Renal cortex interstitium (tissue), 15 donors: ENCODE measurements at places on chromosomes 1 and 21.
A peak's percentile ranks its signal among the peaks of the same experiment; 100 is the strongest.

DNA sequence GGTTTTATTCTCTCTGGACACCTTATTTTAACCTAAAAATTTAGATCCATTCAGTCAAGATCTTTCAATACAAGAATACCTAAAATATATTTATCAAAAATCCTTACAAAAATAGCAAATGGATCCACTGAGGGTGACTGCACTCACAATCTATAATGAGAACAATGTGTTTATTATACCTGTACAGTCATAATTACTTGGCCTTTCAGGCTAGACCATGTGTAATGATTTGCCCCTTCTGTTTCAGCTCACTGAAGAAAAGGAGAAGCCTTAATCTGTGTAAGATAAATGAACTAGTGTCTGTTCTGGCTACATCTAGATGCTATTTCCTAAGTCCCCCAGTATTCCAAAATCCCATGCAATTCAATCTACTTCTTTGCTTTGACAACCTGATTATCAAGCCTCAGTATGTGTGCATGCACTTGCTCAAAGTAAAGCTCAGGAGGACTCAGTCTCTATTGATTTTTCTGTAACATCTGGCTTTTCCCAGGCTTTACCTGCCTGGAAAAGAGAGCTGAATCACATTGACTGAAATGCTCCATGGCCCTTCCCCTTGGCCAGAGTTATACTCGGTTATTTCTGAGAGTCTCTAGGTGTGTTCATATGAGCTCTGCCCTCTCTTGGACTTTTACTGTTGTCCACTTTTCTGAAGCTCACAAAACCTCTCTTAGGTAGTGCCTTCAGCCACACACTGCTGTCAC lies 27.6 kb downstream of the CRP start:
- DNase-seq: no peak

DNA sequence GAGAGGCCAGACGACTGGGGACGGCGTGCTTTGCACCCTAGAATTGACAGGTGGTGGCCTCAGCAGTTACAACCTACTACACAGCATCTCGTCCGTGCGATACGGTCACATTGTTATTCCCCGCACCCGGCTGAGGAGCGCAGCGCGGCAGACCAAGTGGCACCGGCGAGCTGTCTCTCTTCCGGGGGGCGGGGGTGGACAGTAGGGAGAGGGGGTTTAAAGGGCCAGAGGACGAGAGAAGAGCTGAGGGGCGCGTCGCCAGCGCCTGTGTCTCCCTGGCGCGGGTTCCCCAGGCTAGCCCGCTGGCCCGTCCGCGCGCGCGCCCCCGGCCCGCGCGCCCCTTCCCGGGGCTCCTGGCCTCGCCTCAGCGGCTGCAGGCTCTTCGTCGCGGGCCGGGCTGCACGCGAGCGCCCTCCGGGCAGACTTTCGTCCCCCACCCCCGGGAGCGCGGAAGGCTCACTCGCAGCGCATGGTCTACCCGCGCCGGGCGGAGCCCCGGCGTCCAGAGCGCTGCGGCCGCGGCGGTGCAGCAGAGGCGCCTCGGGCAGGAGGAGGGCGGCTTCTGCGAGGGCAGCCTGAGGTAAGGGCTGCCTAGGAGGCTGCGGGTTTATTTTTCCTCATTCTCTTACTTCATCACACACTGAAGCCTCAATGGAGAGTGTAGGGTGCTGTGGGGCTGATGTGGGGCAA lies at the start of gene PDE4B:
Gene PDE4B, plus strand, starts transcription at position 227 of the 690 bp plus-strand sequence.
- no peak for DNase-seq

GRCh38 chr1:222653178-222653827 lies 35.4 kb downstream of the MIA3 start:
- DNase-seq: no peak

- DNase-seq: no peak
Observed at GRCh38 chr1:231527586-231528171, 790 bp upstream of the TSNAX start.

- DNase-seq: no peak
Observed at GRCh38 chr1:206049919-206050600, 2.9 kb upstream of the RHEX start.

DNA sequence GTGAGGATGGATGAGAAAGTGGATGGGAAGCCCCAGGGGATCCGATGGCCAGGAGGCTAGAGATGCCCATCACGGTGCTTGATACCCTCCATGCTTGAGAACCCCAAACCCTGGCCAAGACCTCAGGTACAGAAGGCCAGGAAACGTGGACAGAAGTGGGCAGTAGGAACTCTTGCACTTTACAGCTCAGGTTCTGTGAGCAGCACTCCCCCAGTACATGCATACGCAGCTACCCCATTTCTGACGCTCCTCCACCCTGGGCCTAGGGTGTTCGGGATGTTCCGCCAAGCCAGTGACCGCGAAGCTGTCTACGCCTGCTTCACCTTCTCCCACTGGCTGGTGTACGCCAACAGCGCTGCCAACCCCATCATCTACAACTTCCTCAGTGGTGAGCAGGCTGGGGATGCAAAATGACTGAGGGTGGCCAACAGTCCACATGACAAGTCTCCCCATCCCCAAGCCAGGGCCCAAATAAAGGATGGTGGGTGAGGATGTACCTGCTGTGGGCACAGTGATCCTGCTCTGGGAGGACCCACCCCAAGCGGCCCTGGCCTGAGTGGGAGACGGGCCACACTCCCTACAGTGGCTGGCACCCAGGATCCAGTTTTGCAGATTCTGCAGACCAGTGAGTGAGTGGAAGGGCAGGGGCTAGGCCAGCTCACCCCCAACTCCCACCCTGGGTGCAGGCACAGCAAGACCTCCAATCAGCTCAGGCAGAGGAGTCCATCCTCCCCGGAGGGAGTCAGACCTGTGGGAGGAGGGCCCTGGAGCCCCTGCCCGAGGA lies 7.4 kb downstream of the HCRTR1 start:
- no peak for DNase-seq

- no peak for DNase-seq
Observed at GRCh38 chr1:96515430-96515829, 206.2 kb upstream of the PTBP2 start.

GRCh38 chr1:171801487-171801891 lies 20.0 kb downstream of the METTL13 start:
- peak; percentile 22 for DNase-seq

DNA sequence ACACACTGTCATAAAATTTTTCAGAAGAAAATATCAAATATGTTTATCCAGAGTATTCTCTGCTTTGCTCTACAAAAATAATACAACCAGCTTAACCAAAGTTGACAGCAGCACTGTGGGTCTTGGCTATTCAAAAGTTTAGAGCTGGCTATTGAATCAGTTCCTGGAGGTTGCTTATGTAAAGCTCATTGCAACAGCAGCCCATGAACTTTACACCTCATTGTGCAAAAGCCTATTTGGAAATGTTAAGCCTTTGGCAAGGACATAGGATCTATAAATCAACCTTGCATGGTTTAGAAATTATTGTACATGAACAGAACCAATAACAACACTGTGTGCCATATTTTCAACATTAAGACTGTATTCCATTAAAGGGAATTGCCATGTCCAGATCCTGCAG lies 714.9 kb downstream of the ADGRL2 start:
- DNase-seq: no peak

DNA sequence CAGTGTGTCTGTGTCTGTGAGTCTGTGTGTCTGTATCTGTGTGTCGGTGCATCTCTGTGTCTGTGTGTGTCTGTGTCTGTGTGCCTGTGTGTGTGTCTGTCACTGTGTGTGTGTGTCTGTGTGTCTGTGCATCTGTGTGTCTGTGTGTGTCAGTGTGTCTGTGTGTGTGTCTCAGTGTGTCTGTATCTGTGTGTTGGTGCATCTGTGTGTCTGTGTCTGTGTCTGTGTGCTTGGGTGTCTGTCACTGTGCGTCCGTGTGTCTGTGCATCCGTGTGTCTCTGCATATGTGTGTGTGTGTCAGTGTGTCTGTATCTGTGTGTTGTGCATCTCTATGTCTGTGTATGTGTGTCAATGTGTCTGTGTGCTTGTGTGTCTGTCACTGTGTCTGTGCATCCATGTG lies 44.7 kb upstream of the POFUT2 start:
- no peak for DNase-seq

DNA sequence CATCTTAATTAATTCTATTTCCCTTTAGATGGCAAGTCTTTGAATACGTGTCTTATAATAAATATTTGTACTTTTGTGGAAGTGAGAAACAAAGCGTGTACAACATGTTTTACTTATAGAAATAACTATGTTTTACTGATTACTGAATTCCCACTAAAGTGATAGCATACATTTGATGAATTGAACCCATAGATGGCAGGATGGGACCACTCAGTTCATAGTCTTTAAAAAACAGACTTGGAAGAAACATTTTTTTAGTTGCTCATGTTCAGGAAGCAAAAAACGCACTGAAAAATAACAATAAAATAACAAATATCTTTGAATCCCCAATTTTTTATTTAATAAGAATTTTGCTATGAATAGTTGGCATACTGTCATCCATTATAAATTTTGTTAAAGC lies 507.1 kb upstream of the ZRANB2 start:
- DNase-seq: peak; percentile 12

- DNase-seq: no peak
Observed at GRCh38 chr21:35043549-35043948, 5.6 kb downstream of the RUNX1 start.

DNA sequence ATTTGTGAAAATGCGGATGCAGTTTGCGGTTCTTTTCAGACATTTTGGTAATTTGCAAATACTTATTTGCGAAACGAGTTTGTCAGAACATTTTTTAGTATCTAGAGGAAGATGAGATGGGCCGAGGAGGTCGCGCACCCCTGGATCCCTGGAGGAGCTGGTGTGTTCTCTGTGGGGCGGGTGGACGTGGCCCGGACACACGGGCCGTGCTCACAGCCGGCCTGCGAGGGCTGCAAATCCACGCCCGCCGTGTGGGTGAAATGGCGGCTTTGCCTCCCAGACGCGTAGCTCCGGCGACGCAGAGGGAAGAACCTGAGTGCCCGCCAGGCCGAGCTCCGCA lies 9.3 kb upstream of the TTLL10 start:
- no peak for DNase-seq
